ENCODE measurements at places on chromosomes 12 and 14.

DNA sequence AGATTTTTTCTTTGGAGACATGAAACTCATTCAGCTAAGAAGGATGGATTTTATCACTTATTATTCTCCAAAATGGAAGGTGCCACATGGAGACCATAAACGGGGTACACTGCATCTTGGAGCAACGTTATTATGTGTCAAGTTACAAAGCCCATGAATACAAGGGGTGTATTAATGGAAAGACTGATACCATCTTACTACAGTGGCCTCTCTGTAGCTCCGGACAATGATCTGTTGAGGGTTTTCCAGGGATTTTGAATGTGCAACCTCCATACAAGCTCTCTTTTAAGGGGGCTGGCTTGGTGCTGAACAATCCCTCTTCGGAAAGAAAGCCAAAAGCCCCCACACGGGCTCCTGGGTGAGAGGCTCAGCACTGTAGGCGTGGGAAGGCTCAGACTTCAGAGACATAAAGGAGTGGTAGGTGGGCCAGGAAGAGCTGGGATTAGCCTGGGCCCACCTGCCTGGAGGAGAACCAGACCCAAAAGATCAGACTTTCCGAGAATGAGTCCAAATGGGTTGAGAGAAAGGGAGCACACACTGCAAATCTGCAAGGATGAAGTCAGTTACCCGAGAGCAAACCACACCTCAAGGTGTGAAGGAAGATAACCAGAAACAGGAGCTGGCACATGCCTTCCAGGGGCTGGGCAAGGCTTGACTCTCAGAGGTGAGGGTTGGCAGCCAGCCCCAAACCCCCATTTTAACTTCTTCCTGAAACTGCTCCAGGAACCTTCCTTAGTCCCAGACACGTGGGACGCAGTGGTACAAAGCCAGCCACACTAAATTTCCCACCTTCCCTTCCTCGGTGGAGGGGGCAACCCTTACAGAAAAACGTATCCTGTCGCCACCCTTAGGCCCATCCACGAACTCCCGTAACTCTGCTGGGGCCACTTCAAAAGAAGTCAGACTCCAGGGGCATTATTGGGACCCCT, 1.5 kb downstream of the VPS37B start:
- DNase-seq: no peak

DNA sequence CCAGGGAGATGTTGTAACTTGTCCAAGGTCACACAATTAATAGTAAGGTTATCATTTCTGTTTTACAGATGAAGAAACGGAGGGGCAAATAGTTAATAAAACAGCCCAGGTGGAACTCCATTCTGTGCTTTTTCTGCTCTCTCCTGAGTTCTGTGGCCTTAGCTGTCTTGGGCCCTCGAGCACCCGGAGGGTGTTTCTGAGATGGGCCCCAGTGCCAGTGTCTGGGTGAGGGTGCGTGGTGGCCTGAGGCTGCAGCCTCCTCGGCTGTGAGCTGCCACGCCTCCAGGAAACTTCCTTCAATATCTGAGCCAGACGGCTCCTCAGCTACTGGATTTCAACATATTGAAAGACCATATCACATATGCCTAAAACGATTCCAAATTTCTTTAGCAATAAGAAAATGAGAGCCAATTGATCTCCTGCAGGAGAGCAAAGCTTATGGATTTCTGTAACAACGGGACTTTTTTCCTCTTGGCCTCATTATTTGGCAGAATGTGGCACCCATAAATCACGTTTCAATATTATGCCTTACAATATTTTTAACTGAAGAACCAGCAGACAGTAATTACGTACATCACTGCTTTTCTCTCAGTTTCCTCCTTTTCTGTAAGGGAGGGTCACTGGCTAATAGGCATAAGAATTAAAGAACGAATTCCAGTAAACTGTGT, 74.8 kb upstream of the DICER1 start:
- DNase-seq: no peak

- no peak for DNase-seq
Measured at GRCh38 chr12:88327276-88327675, 185.2 kb downstream of the TMTC3 start.

GRCh38 chr12:101777485-101777884, 38.2 kb upstream of the SYCP3 start:
- DNase-seq: no peak

GRCh38 chr14:56059054-56059453, 59.2 kb upstream of the PELI2 start:
- DNase-seq: no peak

All from testis (tissue), 5 donors.